Activated CD8-positive, alpha-beta memory T cell treated with anti-CD3 and anti-CD28 coated beads for 1 hour (primary cell): ENCODE measurements at places on chromosomes 3 and 15.

GRCh38 chr15:64749167-64749566 lies 26.2 kb downstream of the RBPMS2 start:
- no peak for DNase-seq

- DNase-seq = no peak
Observed at GRCh38 chr15:29331071-29331470, 61.4 kb upstream of the NSMCE3 start.

DNA sequence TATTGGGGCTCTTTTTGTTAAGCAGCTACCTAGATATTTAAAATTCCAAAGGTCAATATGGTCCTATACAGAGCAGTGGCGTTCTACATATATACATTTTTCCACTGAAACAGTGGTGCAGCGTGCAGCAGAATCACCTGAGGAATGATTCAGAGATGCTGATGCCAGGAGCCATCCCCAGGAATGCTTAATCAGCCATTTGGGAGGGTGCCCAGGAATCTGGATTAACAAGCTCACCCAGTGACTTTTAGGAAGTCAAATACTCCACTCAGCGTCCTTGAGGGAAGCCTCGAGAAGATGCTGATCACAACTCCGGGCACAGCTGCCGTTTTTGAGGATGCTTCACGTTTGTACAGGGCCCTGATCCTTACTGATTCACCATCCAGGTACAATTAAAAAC lies 82.6 kb upstream of the ARHGEF3 start:
- DNase-seq = no peak

DNA sequence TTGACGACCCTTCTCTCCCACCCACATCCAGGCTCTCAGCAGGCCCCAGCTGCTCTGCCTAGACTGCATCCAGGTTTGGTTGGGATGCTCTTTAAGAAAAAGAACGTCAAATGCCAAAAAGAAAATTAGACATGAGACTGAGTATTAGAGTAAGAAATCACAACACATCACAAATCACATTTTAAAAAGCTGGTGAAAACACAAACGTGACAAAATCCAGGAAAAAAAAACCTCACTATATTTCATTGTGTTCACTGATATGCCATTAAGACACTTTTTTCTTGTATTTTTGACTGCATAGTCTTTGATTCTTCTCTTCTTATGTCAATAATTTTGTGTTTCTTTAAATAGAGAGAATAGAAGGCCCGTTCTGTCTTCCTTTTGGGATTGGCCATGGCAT lies 243.7 kb downstream of the TLE3 start:
- no peak for DNase-seq

GRCh38 chr3:187491371-187491770 lies 123.2 kb downstream of the RTP4 start:
- DNase-seq = no peak

GRCh38 chr15:34436956-34437442 lies 609 bp downstream of the GOLGA8A start:
- peak; percentile 21 for DNase-seq

- no peak for DNase-seq
Observed at GRCh38 chr3:20246662-20247061, 60.7 kb upstream of the SGO1 start.

- no peak for DNase-seq
Observed at GRCh38 chr3:197793247-197793646, 2.2 kb downstream of the LRCH3 start.

- DNase-seq = no peak
Observed at GRCh38 chr15:82663186-82663600, 16.0 kb upstream of the CPEB1 start.

DNA sequence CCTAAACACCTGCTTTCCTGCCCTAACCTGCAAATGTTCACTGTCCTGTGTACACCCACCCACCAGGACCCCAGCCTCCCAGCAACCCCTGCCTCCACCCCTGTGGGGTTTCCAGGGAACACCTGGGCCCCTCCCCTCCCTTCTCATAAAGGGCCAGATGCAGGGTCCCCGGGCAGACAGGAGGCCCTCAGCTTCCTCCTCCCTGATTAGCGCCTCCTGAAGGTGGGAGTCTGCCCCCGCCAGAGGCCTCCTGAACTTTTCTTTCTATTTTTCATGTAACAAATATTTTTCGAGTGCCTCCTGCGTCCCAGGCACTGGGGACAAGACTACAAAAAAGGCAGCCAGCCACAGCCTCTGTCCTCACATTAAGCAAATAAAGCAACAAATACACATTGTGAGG lies 135.4 kb upstream of the LINGO1 start:
- no peak for DNase-seq

GRCh38 chr3:7075117-7075516 lies 214.2 kb downstream of the GRM7 start:
- no peak for DNase-seq

GRCh38 chr15:85542895-85543331 lies 162.5 kb downstream of the AKAP13 start:
- no peak for DNase-seq

GRCh38 chr3:105359098-105359762 lies 7.5 kb upstream of the ALCAM start:
- DNase-seq = no peak

DNA sequence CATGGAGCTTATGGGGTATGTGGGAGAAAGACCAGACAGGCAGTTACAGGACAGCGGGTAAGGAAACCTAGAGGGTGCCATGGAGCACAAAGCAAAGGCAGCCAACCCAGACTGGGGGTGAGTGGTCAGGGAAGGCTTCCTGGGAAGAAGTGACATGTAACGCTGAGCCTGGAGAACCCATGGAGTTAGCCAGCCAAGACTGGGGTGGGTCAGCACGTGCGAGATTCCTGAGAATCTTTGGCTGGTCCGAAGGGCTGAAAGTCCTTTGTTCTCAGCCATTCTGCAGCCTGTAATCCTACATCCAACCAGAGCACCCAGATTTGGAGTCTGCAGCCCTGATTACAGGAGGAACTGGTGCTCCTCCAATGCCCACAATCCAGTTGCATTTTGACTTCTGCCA lies 120.1 kb upstream of the WNT5A start:
- DNase-seq = no peak

GRCh38 chr3:134373271-134374104 lies 759 bp downstream of the AMOTL2 start:
- DNase-seq = no peak

DNA sequence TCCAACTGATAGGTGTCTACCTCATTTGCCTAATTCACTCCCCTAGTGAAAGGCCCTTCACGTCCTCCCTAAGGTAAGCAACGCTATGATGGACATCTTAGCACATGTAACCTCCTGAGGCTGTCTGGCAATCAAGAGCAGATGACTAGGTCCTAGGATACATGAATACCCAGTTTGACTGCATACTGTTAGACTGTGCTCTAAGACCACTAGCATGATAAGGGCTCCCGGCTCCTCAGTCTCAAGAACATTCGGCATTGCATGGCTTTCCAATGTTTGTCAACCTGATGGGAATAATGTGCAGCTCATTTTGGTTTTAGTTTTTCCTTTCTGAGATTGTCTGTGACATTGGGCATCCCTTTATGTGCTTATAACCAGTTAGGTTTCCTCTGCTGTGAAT lies 152.1 kb downstream of the UACA start:
- no peak for DNase-seq

GRCh38 chr3:188458756-188459155 lies 304.8 kb downstream of the LPP start:
- no peak for DNase-seq

- DNase-seq = no peak
Observed at GRCh38 chr3:117219296-117219695, 509.7 kb downstream of the TUSC7 start.

GRCh38 chr3:77917225-77917624 lies 877.3 kb downstream of the ROBO2 start:
- DNase-seq = no peak

DNA sequence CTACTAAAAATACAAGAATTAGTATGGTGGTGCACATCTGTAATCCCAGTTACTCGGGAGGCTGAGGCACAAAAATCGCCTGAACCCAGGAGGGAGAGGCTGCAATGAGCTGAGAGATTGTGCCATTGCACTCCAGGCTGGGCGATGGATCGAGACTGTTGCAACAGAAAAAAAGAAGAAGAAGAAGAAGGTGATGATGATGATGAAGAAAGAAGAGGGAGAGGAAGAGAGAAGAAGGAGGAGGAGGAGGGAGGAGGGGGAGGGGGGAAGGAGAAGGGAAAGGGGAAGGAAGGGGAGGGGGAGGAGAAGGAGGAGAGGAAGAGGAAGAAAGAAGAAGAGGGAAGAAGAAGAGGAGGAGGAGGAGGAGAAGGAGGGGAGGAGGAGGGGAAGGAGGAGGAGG lies 33.2 kb upstream of the ZNF710 start:
- no peak for DNase-seq

- DNase-seq = no peak
Observed at GRCh38 chr3:52792961-52793695, 1.5 kb upstream of the ITIH3 start.
